Cardiac muscle cell (in vitro differentiated cells and primary cell): ENCODE measurements at places on chromosomes 7 and 10. TPM values are rescaled to one million over a fixed set of nuclear protein-coding genes. Genes with fewer than 3 reads are reported as not detected.
A peak's percentile ranks its signal among the peaks of the same experiment; 100 is the strongest.

GRCh38 chr10:77647543-77648293, 10.1 kb upstream of the KCNMA1 start:
- H3K27me3 ChIP-seq, result peaks cover 11% of the 10 kb centered on the region
- DNase-seq, result no peak
- H3K4me3 ChIP-seq, result no peak overlapping the region
- H3K36me3 ChIP-seq, result no peaks in the 10 kb centered on the region
- no peaks in the 10 kb centered on the region for H3K4me1 ChIP-seq

GRCh38 chr10:103064956-103065355, 128.1 kb downstream of the NT5C2 start:
- H3K4me1 ChIP-seq, result peaks cover 6% of the 10 kb centered on the region
- no peak overlapping the region for H3K4me3 ChIP-seq
- H3K36me3 ChIP-seq, result no peaks in the 10 kb centered on the region
- no peak for DNase-seq
- no peak overlapping the region for H3K27ac ChIP-seq
- no peaks in the 10 kb centered on the region for H3K27me3 ChIP-seq

DNA sequence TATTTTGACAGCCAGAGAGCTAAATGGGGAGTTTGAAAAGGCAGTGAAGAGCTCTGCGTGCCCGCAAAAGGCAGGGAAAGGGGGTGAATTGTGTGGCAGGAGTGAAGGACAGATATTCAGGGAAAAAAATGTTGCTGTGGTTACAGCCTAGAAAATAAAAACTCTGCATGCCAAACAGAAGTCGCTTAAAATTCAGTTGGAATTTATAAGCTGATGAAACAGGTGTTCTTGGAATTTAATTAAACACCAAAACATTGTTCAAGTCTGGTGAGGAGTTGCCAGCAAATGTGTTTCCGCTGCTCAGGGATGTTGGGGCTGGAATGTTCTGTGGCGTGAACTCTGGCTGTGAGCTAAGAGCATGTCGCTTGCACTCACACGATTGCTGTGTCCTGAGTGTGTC, 169.3 kb downstream of the ADRA2A start:
- DNase-seq, result no peak
- H3K4me1 ChIP-seq, result no peaks in the 10 kb centered on the region
- no peak overlapping the region for H3K4me3 ChIP-seq

- no peaks in the 10 kb centered on the region for H3K27me3 ChIP-seq
- DNase-seq, result no peak
- H3K27ac ChIP-seq, result no peak overlapping the region
- H3K36me3 ChIP-seq, result no peaks in the 10 kb centered on the region
These were observed 186.5 kb downstream of the ADK start for GRCh38 chr10:74337330-74338016.

- no peak overlapping the region for H3K4me3 ChIP-seq
- no peak overlapping the region for H3K27ac ChIP-seq
- H3K4me1 ChIP-seq, result no peaks in the 10 kb centered on the region
- H3K27me3 ChIP-seq, result no peaks in the 10 kb centered on the region
- H3K36me3 ChIP-seq, result no peaks in the 10 kb centered on the region
These were observed 220.5 kb downstream of the DNAJB6 start for GRCh38 chr7:157557263-157557662.

DNA sequence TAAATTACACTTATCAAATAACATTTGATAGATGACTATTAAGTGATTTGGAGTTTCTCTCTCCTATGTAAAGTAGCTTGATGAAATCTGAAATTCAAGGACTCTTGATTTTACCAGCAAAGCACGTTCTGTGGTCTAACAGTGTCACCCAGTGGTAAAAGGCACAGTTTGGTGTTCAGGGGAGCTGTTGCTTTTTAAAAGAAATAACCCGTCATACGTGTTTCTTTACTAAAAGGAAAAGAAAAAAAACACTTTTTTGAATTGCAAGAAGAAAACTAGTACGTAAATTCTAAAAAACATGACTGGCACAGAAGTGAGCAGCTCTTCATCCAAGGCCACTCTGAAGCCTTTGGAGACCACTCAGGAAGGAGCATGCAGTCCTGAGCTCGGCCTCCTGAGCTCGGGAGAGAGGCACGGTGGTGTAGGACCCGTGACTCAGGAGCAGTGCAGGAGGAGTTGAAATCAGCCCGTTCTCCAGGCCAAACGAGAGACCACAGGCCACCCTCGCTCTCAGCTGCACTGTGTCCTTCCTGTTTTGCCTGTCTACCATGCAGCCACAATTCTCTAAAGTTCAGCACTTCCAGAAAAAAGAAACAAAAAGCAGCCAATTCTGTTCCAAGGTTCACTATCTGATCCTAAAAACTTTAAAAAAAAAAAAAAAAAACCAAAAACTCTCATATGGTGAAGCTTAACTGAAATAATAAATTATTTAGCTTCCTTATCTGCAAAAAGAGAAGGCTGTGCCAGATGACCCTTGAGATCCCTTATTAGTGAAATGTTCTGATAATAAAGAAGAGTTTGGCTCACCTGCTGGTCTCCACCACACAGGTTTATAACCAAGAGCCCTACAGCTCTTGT, 212.6 kb upstream of the FRMD4A start:
- H3K27me3 ChIP-seq, result no peaks in the 10 kb centered on the region
- H3K4me1 ChIP-seq, result no peaks in the 10 kb centered on the region
- H3K36me3 ChIP-seq, result no peaks in the 10 kb centered on the region
- no peak overlapping the region for H3K4me3 ChIP-seq
- DNase-seq, result peak; percentile 44

GRCh38 chr10:121736315-121737130, 138.3 kb upstream of the FGFR2 start:
- no peaks in the 10 kb centered on the region for H3K27me3 ChIP-seq
- H3K36me3 ChIP-seq, result no peaks in the 10 kb centered on the region
- H3K4me1 ChIP-seq, result peaks cover 17% of the 10 kb centered on the region
- peak; percentile 56 for DNase-seq

- H3K4me1 ChIP-seq, result no peaks in the 10 kb centered on the region
- H3K36me3 ChIP-seq, result no peaks in the 10 kb centered on the region
- H3K27me3 ChIP-seq, result no peaks in the 10 kb centered on the region
- H3K27ac ChIP-seq, result no peak overlapping the region
- DNase-seq, result no peak
These were observed 587.0 kb downstream of the SDK1 start for GRCh38 chr7:3888096-3888495.

DNA sequence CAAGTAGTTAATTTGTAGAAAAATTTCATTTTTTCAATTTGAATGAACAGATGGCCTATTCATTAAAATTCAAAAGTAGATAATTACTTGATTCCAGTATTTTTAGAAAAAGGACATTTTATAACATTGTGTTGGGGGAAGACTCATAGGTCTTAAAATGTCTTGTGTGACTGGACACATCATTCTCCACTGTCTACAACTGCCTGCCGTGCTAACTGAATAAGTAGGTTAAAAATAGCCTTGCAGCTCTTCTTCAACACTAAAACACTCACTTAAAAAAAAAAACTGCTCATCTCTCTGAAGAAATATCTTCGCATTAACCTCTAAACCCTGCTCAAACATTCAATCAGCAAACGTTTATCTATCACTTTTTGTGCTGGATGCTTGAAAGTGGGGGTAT, 253.8 kb downstream of the CSTF2T start:
- no peak overlapping the region for H3K27ac ChIP-seq
- H3K36me3 ChIP-seq, result no peaks in the 10 kb centered on the region
- H3K27me3 ChIP-seq, result no peaks in the 10 kb centered on the region
- H3K4me3 ChIP-seq, result no peak overlapping the region
- no peak for DNase-seq
- H3K4me1 ChIP-seq, result peaks cover 5% of the 10 kb centered on the region

GRCh38 chr10:123772645-123773508, 106.7 kb downstream of the GPR26 start:
- H3K4me3 ChIP-seq, result no peak overlapping the region
- H3K4me1 ChIP-seq, result no peaks in the 10 kb centered on the region
- DNase-seq, result no peak

GRCh38 chr7:102122026-102122425, 164.6 kb upstream of the SH2B2 start:
- peaks cover 4% of the 10 kb centered on the region for H3K36me3 ChIP-seq
- no peak for DNase-seq
- H3K4me1 ChIP-seq, result no peaks in the 10 kb centered on the region
- no peak overlapping the region for H3K27ac ChIP-seq
- no peaks in the 10 kb centered on the region for H3K27me3 ChIP-seq
- no peak overlapping the region for H3K4me3 ChIP-seq

DNA sequence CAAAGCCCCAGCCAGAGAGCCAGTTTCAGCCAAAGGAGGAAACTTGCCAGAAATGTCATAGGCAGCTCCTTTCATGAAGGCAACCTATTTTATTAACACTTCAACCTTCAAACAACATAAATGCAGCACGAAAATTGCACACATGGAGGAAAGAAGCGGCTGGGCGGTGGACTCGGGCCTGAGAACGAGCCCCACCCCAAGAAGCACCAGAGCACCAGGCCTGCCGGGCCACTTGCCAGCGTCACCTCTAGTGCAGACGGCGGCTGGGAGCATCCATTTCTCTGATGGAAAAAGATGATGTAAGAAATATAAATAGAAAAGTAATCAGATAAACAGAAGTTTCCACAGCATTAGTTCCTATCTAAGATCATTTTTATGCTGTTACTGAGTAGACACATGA, 100.0 kb downstream of the TCERG1L start:
- H3K4me1 ChIP-seq, result no peaks in the 10 kb centered on the region
- H3K27me3 ChIP-seq, result no peaks in the 10 kb centered on the region
- DNase-seq, result no peak
- no peaks in the 10 kb centered on the region for H3K36me3 ChIP-seq
- H3K27ac ChIP-seq, result no peak overlapping the region

DNA sequence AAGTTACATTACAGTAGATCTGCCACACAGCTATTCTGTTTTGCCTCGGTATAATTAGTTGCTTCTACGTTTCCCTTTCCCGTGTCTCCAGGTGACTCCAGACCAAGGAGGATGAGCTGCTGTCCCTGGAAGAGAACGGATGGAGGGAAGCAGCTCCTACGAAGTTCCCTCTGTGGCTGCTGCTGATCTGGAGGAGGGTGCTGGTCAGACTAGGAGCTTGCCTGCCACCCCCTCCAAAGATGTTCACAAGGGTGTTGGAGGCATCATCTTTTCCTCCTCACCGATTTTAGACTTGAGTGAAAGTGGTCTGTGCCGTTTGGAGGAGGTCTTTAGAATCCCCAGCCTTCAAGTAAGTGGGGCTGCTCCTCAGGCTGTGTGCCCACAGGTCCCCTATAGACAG, 1.4 kb downstream of the LRRC27 start:
- H3K4me3 ChIP-seq, result no peak overlapping the region
- H3K4me1 ChIP-seq, result peaks cover 21% of the 10 kb centered on the region
- DNase-seq, result no peak
- no peaks in the 10 kb centered on the region for H3K36me3 ChIP-seq
- no peak overlapping the region for H3K27ac ChIP-seq
- no peaks in the 10 kb centered on the region for H3K27me3 ChIP-seq

- H3K27ac ChIP-seq, result no peak overlapping the region
- no peaks in the 10 kb centered on the region for H3K27me3 ChIP-seq
- H3K4me1 ChIP-seq, result no peaks in the 10 kb centered on the region
- H3K36me3 ChIP-seq, result no peaks in the 10 kb centered on the region
- no peak for DNase-seq
- no peak overlapping the region for H3K4me3 ChIP-seq
These were observed 30.8 kb upstream of the NKX6-2 start for GRCh38 chr10:132816718-132817117.

GRCh38 chr7:30899630-30900029, 12.0 kb upstream of the AQP1 start:
- peak; percentile 20 for DNase-seq
- no peak overlapping the region for H3K4me3 ChIP-seq

GRCh38 chr7:21656796-21657195, 114.0 kb downstream of the DNAH11 start:
- no peak overlapping the region for H3K4me3 ChIP-seq
- no peak overlapping the region for H3K27ac ChIP-seq
- no peak for DNase-seq
- no peaks in the 10 kb centered on the region for H3K4me1 ChIP-seq

DNA sequence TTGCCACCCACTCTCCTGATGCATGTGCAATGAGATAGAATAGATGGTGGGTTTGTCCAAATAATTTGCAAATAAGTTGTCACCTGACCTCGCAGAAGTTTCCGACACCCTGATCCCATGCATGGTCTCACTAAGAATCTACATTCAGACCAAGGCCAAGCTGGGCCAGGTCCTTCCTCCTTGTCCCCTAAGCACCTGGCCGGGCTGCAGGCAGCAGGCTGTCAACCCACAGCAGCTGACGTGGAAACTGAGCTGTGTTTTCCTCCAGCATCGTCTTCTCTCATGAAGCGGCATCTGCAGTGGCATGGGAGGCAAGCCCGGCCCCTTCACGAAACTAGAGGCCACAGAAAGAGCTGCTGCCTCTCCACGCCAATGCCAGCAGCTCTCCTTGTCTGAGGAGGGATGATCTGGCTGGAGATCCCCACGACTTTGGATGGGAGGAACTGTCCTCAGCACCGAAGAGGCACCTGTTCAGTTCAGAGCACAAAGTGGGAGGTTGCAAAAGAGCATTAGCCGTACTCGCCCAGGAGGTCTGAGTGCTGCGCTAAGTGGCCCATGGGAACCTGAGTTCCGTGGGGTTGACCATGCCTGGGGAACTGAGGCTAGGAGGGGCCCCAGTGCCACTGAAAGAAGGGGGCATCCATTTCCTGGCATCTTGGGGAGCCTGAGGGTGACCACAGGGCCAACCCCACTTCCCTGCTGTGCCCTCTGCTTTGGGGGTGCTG, 110.5 kb upstream of the INSIG1 start:
- peaks cover 8% of the 10 kb centered on the region for H3K27me3 ChIP-seq
- no peak for DNase-seq

DNA sequence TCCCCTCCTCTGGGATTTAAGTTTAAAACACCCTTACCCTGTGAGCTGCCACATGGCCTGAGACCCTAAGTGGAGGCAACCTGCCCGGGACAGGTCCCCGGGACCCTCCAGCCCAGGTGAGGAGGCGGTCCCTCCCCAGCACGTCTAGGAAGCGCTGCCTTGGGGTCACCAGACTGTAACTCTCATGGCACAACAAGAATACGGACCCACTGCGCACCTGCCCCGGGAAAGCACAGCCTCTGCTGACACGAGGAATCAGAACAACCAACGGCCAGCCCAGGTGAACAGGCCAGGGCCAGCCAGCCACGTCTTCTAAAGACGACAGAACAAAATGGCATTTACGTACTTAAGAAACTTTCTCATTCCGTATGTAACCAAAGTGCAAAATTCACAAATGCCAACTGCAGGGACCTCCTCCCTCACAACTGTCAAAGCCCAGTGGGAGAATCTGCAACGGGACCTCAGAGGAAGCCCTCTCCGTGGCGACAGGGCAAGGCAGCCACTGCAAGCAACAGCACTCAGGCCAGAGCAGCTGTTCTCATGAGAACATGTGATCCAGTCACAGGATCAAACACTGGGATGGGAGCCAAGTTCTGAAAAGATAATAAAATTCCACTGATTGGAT, 208.4 kb downstream of the DIP2C start:
- no peak overlapping the region for H3K4me3 ChIP-seq
- H3K27me3 ChIP-seq, result peaks cover 9% of the 10 kb centered on the region
- no peaks in the 10 kb centered on the region for H3K36me3 ChIP-seq
- no peak overlapping the region for H3K27ac ChIP-seq
- DNase-seq, result peak; percentile 56

IL2RA gene
- polyA plus RNA-seq, result not detected in 2 replicates

SFTPA1 gene
- not detected in 2 replicates for polyA plus RNA-seq

EVX1 gene
- not detected in 2 replicates for polyA plus RNA-seq

APBB1IP gene
- polyA plus RNA-seq, result not detected in 2 replicates

PANK1 gene
- polyA plus RNA-seq, result 38.2 and 39.0 TPM in 2 replicates
